ENCODE measurements at places on chromosomes 5 and 9.

GRCh38 chr9:95182854-95183563, 134.5 kb downstream of the FANCC start:
- DNase-seq: no peak

- DNase-seq: no peak
These were observed 98.6 kb upstream of the FER start for GRCh38 chr5:108649106-108649505.

DNA sequence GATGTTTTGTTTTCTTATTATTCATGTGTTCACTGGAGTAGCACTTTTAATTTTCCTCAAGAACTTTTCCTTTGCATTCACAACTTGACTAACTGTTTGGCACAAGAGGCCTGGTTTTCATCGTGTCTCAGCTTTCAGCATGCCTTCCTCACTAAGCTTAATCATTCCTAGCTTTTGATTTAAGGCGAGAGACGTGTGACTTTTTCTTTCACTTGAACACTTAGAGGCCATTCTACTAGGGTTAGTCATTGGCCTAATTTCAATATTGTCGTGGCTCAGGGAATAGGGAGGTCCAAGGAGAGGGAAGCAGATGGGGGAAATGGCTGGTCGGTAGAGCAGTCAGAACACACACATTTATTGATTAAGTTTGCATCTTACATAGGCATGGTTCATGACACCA, 94.0 kb downstream of the ZNF462 start:
- no peak for DNase-seq

DNA sequence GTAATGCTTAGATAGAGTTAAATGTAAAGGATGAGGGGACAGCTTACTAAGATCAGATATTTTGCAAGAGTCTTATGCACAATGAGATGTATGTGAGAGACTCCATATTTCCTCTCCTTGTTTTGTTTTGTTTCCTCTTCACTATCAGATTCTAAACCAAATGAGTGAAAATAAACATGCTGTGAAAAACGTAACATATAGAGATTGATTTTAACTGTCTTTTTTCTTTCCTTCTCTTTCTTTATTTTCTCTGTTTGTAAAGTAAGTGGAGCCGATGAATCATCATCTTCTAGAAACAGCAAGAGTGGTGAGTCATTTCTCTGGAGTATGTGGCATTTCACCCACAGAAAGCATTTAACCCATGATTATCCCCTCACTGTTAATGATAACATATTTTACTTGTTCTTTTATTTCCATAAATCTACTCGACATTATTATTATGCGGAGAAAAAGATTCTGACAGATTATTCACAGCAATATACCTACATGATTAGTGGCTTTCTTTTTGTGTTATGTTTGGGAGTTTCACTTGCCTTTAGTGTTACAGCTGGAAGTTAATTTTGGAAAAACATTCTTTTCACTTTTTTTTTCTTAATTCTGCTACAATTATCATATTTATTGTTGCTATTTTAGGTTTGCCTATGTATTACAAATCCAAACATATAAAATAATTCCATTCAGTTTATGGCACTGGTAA, 2.1 kb upstream of the ANXA1 start:
- no peak for DNase-seq

GRCh38 chr5:15734058-15734457, 234.1 kb downstream of the FBXL7 start:
- DNase-seq: no peak

DNA sequence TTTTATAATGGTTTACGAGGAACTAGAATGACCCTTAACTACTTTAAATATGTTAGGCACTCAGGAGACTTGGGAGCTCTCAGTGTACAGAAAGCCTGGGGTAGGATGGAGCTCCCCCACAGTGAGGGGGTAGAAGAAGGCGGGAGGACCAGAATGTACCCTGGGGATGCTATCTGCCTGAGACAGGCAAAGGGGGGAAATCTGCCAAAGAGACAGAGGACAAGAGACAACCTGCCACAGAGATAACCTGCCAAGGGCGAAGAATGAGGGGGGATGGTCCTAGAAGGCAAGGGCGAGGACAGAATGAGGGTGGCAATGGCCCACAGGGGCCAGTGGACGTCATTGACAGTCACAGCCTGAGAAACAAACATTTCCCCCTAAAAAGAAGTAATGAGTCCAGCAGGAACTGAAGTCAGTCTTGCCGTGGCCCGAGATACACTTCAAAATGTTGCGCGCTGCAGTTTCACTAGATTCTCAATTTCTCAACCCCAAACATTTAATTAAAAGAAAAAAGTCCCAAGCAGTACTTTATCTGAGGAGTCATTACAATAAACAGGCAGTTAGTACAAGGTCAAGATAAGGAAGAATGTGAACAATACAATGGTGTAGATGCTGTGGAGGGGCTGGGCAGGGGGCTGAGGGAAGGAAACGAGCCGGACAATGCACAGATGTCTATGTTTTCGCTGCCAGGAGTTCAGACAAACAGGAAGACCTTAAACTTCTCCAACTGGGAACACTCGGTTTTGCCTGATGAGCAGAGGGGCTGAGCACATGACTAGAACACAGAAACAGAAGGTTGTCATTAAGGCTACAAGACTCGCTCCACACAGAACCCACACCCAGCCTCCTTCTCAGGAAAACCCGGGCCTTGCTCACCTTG, 125.0 kb downstream of the LHFPL2 start:
- no peak for DNase-seq

- no peak for DNase-seq
These were observed 40.4 kb downstream of the BASP1 start for GRCh38 chr5:17257705-17258273.

DNA sequence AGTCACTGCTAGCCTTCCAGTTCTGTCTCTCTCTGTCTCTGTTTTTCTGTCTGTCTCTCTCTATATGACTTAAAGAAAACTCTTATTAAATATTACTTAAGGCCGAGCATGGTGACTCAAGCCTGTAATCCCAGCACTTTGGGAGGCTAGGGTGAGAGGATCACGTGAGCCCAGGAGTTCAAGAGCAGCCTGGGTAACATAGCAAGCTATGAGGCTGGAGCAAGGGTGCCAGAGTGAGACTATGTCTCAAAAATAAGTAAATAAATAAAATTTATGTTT, 1.7 kb upstream of the GBGT1 start:
- DNase-seq: no peak

DNA sequence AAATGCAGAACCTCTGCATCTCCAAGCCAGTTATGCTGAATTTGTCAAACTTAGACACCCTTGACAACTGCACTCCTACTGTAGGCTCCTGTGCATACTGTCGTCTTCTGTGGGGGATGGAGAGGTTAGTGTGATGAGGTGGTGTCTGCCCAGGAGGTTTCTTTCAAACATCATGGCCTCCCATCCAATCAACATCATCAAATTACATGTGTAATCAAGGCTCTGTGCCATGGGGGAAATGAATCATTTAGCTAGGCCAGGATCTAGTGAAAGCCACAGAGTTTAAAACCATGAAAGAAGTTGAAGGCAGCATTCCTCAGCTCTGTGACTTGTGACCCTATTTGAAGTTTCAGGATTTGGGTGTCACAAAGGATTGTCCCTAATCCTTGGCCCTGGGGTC, 240.6 kb downstream of the MARCHF11 start:
- DNase-seq: no peak

DNA sequence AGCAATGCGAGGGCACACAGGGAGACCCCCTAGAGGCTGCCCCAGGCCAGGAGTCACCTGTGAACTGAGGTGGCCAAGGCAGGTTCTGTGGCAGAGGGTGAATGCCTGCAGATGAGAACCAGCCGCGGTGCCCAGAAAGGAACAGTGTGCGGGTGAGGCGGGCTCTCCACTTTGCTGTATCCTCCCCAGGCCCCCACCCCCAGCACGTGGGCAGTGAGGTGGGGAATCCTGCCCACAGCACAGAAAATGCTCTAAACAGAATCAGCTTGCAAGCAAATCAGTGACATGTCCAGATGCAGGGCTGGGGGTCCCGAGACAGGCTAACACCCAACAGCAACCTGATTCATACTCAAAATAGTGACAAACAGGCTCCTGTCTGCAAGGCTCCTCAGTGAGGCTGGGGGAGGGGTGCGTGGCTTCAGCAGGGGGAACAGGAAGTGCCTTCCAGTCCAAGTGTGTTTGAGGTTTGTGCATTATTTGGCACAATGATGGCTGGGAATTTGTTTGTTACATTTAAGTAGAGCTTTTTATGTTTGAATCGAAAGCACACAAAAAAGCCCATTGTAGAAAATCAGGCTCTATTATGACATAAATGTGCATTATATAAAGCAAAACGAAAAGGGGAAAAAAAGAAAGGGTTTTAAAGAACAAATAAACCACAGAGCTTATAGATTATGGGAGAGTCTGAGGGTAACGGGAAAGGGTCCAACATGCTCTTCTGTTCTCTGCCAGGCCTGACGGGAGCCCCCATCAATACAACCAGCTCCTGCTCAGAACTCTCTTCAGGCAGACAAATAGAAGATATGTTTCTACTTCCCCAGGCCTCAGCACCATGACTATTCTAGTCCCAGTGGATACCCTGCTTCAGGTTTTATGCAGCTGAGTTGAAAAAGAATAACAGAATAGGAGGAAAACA, 201.3 kb downstream of the HSD17B3 start:
- no peak for DNase-seq

- no peak for DNase-seq
These were observed 245.1 kb downstream of the MAST4 start for GRCh38 chr5:66841264-66841663.

DNA sequence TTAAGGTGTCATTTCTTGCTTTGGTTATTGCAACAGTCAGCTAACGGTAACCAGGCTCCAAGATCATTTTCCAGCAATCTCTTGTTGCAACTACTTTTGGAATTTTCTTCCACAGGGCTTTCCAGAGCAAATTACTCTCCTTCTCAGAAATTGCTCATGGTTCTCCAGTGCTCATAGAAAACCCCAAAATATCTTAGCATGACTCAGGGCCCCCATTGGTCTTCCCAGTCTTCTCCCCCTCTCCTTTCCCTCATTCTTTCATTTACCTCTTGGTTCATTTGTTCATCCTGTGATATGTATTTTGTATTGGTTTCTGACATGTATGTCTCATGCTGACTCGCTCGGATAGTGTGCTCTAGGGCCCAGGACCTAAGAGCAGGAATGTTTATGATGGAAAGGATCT, 35.6 kb downstream of the WWC1 start:
- DNase-seq: no peak

GRCh38 chr9:125470767-125471580, 209.3 kb downstream of the GAPVD1 start:
- no peak for DNase-seq

DNA sequence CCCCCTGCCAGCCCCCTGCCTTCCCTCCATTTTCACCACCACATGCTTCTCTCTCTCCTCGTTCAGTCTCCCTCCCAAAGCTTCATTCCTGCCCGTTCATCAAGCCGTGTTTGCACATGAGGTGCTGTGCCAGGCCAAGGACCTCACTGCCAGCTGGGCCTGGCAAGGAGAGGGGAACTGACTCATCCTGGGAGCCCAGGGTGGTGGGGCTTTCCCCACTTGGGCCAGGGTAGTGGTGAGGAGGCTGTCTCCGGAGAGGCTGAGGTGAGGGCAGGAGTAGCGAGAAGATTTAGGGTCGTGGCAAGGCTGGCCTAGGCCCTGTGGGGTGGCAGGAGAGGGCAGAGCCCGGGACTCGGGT, 30.4 kb upstream of the NOTCH1 start:
- no peak for DNase-seq

DNA sequence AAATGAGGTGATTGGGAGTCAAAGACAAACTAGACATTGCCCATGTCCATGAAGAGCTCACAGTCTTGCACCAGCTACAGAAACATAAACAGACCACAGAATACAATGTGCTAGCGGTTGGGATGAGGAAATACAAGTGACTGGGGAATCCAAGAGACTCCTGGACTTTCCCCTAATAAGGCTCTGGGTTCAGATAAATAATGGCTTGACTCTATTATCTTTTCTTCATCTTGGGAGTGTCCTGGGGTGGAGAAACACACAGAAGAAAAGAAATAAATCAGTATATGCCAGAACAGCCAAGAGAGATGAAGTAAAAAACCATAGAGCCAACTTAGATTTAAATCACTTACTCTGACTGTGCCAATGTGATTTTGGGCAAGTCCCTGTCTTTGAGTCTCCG, 227.8 kb downstream of the PAPPA start:
- no peak for DNase-seq

- no peak for DNase-seq
These were observed 626.7 kb downstream of the CCDC171 start for GRCh38 chr9:16179566-16179965.

- DNase-seq: no peak
These were observed 66.0 kb upstream of the KLF9 start for GRCh38 chr9:70480405-70480980.

- no peak for DNase-seq
These were observed 301.2 kb downstream of the KIAA0825 start for GRCh38 chr5:94316916-94317838.

- no peak for DNase-seq
These were observed 166.8 kb downstream of the MUSK start for GRCh38 chr9:110835404-110835803.

Measured in T-helper 17 cell (primary cell).